ENCODE measurements at places on chromosomes 13 and 19. TPM values are rescaled to one million over a fixed set of nuclear protein-coding genes. Genes with fewer than 3 reads are reported as not detected.

The OR7C1 gene
- not detected for total RNA-seq

The TMC4 gene
- total RNA-seq = 4.9 TPM

The SIAH3 gene
- 0.12 TPM for total RNA-seq

The FUT2 gene
- total RNA-seq = not detected

The ADGRE2 gene
- total RNA-seq = 0.73 TPM

The DIAPH3 gene
- total RNA-seq = 24.1 TPM

The FFAR1 gene
- total RNA-seq = not detected

The CCDC169 gene
- 0.17 TPM for total RNA-seq

The HS6ST3 gene
- total RNA-seq = not detected
